ENCODE measurements at places on chromosomes 7 and 10.

GRCh38 chr10:114802177-114802576 lies 19.4 kb upstream of the FHIP2A start:
- DNase-seq: no peak

GRCh38 chr7:98976396-98977185 lies 98.3 kb downstream of the TRRAP start:
- no peak for DNase-seq

- DNase-seq: no peak
These were observed 382 bp downstream of the DIP2C start for GRCh38 chr10:689121-689451.

GRCh38 chr7:70752794-70753241 lies 379.1 kb upstream of the GALNT17 start:
- DNase-seq: no peak

DNA sequence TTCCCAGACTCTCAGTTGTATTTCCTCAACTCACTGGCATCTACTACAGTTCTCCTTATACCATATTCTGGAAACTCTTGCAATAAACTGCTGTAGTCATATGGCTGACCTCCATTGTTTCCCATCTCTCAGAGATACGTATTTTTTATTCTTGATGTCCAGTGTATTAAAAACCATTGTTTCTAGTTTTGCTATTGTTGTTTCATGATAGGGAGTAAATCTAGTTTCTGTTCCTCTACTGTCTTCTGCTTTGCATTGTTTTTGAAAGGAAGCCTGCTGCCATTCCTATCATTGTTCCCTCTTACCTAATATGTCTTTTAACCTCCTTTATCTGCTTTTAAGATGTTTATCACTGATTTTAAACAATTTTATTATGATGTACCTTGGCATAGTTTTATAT lies 255.0 kb downstream of the ADK start:
- no peak for DNase-seq
